ENCODE measurements at places on chromosomes 11 and 22.

GRCh38 chr22:44319685-44320084 lies 6.9 kb upstream of the SHISAL1 start:
- no peak for DNase-seq

GRCh38 chr11:120539667-120540369 lies 28.3 kb downstream of the GRIK4 start:
- DNase-seq = peak; percentile 74

- DNase-seq = no peak
These were observed 1.8 kb downstream of the TNRC6B start for GRCh38 chr22:40179526-40179925.

GRCh38 chr11:134835561-134835960 lies 423.5 kb upstream of the B3GAT1 start:
- DNase-seq = no peak

- peak; percentile 76 for DNase-seq
These were observed 94.9 kb downstream of the ETS1 start for GRCh38 chr11:128492461-128492860.

GRCh38 chr11:69552951-69553350 lies 71.5 kb downstream of the LINC01488 start:
- no peak for DNase-seq

DNA sequence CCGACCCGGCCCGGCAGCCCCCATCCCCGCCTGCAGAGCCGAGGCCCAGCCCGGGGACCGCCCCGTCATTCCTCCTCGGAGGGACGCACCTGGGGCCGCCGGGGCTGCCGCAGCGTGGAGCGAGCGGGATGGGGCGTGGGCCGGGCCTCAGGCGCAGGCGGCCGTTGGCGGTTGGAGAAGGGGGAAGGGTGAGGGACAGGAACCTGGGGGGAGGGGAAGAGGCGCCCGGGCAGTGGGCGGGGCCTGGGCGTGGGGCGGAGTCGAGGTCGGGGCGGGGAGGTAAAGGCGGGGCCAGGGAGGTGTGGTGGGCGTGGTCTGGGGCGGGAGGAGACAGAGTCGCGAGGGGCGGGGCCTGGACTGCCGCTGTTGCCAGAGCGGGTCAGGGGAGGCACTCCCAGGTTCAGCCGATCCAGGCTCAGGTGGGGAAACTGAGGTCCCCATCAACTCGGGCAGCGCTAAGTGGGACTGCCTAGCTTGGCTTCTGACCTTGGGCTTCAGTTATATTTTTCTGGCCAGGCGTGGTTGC lies at the start of gene TESMIN:
TSS of gene TESMIN (minus strand) at position 190 of the 526 bp plus-strand sequence. CDS start 860 bp downstream, outside the sequence.
- peak; percentile 48 for DNase-seq

- no peak for DNase-seq
These were observed 378.4 kb upstream of the CHORDC1 start for GRCh38 chr11:90601261-90601660.

DNA sequence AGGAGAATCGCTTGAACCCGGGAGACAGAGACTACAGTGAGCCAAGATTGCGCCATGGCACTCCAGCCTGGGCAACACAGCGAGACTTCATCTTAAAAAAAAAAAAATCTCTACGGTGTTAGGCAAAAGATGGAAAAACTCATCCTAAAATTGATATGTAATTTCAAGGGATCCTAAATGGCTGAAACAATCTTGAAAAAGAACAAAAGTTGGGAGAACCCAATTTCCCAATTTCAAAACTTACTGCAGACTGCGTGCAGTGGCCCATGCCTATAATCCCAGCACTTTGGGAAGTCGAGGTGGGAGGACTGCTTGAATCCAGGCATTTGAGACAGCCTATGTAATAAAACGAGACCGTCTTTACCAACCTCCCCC lies 31.7 kb upstream of the TOP3B start:
- DNase-seq = no peak

- DNase-seq = peak; percentile 21
These were observed 26.9 kb upstream of the ALKBH3 start for GRCh38 chr11:43853781-43854180.

Measured in AG10803 (cell line).